ENCODE measurements at places on chromosomes 6 and 20.

DNA sequence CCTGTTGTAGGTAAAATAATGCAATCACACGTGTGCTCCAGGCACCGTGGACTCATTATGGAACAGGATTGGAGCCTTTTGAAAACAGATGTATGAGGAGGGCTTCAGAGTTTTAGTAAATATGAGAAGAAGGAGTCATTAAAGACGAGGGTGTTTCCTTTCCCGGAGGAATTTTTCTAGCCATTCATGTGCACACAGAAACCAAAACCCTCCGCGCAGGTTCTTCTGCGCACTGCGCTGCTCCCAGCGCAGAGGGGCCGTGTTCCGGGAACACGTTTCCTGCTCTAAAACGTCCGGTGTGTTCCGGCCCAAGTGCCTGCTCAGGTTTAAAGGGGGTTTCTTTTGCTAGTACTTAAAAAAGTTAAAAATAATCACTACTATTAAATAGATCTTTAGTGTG lies 11.6 kb downstream of the GPR31 start:
- DNase-seq = no peak

DNA sequence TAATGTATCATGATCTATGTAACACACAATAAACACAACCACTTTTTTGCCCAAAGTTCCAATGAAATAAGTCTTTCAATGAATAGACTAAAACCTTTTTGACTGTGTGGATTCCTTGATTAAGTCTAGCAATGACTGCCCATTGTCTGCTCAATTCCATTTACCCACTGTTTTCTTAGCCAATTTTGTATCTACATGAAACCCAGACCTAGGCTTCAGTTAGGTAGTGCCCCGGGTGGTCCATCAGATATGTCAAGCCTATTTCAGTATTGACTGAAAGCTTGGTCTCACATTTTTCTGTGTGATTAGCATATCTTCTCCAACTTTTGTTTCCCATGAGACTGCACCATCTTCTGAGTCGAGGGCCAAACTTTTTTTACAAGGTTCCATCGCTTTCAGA lies 615.0 kb downstream of the C6orf118 start:
- DNase-seq = no peak

- DNase-seq = no peak
Measured at GRCh38 chr6:14921170-14921569, 324.7 kb upstream of the JARID2 start.

- DNase-seq = no peak
Measured at GRCh38 chr6:15577550-15578171, 85.2 kb downstream of the DTNBP1 start.

- no peak for DNase-seq
Measured at GRCh38 chr6:168699631-168700295, 258.8 kb downstream of the SMOC2 start.

DNA sequence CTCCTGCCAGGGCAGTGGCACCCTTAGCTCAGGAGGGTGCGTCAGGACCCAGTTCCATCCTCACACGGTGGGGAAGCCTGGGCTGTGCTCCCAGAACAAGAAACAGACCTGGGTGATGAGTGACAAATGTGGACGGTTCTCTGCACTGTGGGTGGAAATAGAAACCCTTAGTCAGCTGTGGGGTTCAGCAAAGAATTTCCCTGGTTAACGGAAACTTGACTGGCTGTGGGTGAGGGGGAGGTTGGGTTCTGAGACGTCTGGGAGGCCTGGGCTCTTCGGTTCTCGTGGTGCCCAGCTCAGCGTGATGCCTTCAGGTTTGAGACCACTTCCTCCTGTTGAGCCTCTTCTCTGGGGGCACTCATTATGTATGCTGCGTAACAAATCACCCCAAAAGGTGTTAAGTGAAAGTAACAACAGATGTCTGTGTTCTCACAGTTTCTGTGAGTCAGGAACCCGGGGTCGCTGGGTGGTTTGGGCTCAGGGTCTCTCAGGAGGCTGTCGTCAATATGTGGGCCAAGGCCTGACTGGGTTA lies 53.1 kb upstream of the FAM83D start:
- peak; percentile 79 for DNase-seq

- no peak for DNase-seq
Measured at GRCh38 chr6:36625158-36625919, 31.2 kb downstream of the SRSF3 start.

- DNase-seq = no peak
Measured at GRCh38 chr20:50918403-50918802, 12.8 kb downstream of the ADNP start.

- no peak for DNase-seq
Measured at GRCh38 chr20:43958626-43959025, 44.0 kb downstream of the TOX2 start.

DNA sequence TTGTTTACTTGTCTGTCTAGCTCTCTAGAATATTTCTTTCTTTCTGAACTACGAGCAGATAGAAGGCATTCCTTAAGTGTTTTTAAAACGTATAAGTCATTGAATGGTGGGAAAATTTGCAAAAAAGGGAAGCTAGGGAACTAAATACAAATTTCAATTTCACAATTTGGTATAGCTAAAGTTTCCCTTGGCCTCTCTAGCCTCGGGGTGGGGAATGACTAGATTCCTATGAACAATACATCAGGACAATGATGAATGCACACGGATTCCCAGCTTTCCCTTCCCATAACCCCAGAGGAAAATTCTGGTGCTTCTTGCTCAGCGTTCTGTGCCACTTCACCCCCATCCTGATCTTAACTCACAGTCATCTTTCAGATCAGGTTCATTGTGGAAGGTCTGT lies 113.3 kb upstream of the ASF1A start:
- no peak for DNase-seq

- no peak for DNase-seq
Measured at GRCh38 chr6:3151691-3152090, 5.7 kb downstream of the TUBB2A start.

- DNase-seq = no peak
Measured at GRCh38 chr6:111011360-111012142, 29.7 kb downstream of the RPF2 start.

GRCh38 chr20:49833483-49833882 lies 20.9 kb downstream of the SLC9A8 start:
- no peak for DNase-seq

DNA sequence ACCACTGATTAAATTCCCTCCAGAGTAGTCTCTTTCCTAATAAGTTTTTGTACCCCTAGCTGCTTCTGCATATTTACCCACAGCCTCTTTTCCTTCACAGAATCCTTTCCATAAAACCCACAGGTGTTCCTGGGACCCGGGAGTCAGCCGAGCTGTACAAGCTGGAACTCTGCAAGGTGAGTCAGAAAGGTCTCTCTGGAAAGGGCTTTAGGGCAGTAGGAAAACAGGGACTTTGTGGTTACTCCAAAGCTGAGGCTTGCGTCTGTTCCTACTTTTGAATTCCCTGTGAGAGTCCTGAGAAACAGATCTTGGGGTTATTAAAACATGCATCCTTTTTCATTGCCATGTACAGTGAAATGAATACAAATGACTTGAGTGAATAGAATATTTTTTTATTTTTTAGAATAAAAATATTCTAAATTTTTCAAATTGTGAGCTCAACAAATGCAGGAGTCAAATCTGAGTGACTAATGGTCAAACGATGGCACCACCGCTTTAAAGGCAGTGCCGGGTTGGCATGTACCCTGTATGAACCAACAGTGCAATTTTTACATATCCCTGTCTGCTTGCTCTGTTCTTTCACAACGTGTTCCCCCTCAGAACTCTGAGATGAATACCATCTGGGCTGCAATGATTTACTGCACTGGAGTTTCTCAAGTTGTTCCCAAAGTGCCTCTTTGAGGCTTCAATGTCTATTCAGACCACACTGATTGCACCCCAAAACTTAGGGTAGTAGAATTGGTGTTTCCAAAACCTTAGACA lies 78.4 kb downstream of the GFRAL start:
- no peak for DNase-seq

DNA sequence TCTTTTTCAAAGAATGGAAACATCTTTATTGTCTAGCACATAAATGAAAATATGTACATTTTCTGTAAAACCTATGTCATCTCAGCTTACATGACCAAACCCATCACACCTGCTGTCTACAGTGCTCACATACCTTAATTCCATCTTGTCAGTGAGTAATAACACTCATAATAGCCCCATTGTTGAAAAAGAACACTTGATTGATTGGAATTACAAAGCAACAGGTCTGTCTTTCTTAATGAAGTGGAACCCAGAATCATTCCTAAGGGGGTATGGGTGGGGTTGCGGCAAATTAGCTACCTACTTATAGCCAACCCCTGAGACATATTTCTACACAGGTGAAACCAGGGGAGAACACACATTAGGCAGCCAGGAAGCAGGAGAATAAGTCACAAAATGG lies 20.2 kb downstream of the ADGRF4 start:
- DNase-seq = no peak

DNA sequence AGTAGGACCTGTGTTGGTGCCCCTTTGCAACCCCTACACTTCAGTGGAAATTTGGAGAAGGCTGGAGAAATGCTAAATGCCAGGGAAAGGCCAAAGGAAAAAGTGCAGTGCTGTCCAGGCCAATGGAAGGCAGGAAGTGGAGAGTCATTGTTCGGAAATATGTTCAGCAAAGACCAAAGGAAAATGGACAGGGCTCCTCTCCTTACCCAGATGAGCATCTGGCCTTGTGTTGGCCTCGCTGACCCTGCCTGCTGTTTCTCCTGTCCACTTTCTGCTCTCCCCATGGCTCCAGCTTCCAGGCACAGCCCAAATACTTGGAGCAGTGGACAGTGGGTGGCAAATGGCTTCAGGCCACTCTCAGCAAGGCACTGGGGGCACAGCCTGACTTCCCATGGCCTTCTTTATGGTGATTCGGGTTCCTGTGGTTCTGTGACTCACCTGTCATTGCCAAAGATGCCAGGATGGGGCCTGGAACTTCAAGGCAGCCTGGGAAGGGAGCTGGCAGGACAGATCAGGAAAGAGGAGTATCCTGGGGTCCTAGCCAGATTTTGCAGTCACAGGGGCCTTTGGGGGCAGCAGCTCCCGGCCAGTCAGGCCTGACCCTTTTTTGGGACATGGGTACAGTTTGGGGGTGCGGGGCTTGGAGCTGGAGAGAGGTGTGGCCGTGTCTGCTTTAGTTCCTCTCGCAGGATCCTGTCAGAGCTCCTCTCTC lies 190.9 kb upstream of the SLC24A3 start:
- DNase-seq = no peak

- DNase-seq = no peak
Measured at GRCh38 chr6:168349718-168350210, 30.2 kb upstream of the DACT2 start.

DNA sequence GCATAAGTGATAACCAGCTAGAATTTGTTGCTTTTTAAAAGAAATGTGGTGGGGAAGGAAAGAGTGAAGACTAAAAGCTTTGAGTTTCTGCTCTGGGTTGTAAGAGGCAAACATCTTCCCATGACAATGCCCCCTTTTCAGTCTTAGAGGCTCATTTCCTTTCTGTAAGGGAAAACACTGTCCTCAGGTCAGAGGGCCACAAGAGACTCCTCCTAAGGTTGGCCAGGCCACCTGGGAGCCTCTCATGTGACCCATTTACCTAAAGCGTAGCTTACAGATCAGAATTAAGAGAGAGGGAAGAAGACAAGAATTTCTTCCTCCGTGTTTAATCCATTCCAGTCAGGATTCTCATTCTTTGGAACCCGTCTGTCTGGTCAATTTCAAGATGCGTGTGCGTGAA lies 220.4 kb upstream of the HEY2 start:
- no peak for DNase-seq

- DNase-seq = no peak
Measured at GRCh38 chr6:111743360-111743759, 129.9 kb downstream of the FYN start.

- no peak for DNase-seq
Measured at GRCh38 chr20:51272401-51272800, 249.5 kb upstream of the KCNG1 start.

GRCh38 chr20:42173440-42173839 lies 555.3 kb upstream of the CHD6 start:
- DNase-seq = no peak

GRCh38 chr6:144036064-144036834 lies 28.2 kb upstream of the PLAGL1 start:
- DNase-seq = no peak

GRCh38 chr20:12053353-12053752 lies 135.7 kb downstream of the BTBD3 start:
- no peak for DNase-seq

- no peak for DNase-seq
Measured at GRCh38 chr20:21280522-21281016, 22.6 kb upstream of the XRN2 start.

- DNase-seq = no peak
Measured at GRCh38 chr6:99032396-99032795, 84.7 kb upstream of the FBXL4 start.

DNA sequence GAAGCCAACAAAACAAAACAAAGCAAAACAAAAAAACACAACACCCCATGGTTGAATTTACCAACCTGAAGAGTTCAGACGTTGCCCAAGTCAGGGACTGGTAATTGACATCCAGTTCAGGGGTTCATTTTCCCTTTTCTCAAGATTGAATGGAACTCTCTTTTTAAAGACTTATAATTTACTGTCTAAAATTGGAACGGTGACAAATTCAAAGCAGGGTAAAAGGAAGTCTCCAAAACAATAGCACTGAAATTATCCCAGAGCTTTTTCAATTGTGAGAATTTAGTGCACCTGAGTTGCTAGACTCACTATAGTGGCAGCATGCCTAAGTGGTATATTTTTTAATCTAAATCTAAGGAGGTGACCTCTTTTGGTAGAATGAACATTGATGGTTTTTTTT lies 90.9 kb upstream of the PREP start:
- no peak for DNase-seq

DNA sequence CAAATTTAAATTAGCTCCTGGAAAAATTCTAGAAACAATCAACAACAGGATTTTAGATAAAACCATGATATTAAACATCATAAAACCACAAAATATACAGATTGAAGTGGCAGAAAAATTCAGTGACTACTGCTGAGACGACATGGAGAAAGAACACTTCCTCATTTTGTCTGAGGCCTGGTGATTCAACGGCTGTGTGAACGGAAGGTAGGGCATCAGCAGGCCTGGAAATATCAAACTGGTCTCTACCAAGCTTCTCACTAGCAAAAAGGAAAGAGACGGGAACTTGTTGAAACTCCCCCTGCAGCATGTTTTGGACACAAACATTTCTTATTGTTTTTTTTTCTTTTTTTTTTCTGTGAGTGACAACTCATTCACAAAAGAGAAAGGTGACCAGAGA lies 58.0 kb upstream of the AHI1 start:
- no peak for DNase-seq

- DNase-seq = no peak
Measured at GRCh38 chr6:27053738-27054137, 193.8 kb upstream of the PRSS16 start.

Data from activated CD4-positive, alpha-beta T cell treated with anti-CD3 and anti-CD28 coated beads for 24 hours (primary cell).